Activated CD4-positive, alpha-beta T cell treated with anti-CD3 and anti-CD28 coated beads, Interleukin-2, amount 50 U/mL, for 48 hours (primary cell): ENCODE measurements at places on chromosomes 6 and 20.

DNA sequence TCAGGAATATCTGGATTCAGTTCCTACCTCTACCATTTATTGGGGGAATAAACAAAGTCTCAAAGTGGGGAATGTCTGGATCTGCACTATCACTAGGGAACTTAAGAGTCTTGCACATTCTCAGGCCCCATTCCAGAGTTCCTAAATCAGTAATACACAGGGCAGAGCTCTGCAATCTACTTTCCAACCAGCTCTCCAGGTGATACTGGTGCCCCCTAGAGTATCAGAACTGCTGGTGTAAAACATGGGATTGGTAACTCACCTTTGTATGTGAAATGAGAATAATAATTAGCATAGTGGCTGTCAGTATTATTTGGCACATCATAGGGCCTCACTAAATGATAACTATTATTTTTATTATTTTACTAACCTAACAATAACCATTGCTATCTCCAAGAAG, 278.8 kb upstream of the IMPG1 start:
- DNase-seq, result no peak

- no peak for DNase-seq
Observed at GRCh38 chr20:40441771-40442170, 247.3 kb downstream of the MAFB start.

DNA sequence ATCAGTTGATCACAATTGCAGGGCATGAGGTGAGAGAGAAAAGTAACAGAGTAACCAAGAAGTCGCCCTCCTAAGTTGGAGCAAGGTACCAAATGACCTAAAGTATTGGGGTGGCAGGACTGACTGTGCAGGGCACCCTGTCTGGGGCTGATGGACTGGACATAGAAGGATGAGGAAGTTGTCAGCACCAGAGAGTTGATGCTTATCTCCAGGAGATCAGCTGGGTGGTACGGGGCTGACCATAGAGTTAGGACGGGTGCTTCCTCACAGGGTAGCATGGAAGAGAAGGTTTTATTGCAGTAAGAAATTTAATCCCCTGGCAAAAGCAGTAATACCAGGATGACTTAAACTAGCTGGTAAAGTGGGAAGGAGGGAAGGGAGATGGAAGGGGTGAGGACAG, 66.7 kb downstream of the TMEM170B start:
- no peak for DNase-seq

DNA sequence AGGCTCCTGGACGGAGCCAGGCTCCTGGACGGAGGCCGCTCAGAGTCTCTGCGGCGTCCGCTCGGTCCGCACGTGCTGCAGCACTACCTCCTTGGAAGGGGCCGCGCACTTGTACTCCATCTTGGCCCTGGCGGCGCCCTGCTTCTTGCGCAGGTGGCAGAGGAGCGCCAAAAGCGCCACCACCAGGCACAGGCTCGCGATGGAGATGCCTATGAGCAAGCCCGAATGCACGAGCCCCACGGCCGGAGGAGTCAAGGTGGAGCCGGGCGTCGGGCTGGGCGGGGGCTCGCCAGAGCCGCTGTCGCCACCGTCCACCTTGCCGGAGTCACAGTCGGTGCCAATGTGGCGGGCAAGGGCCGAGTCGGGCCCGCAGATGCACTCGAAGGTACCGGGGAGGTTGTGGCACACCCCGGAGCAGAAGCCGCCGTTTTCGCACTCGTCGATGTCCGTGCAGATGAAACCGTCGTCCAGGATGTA, 1.7 kb downstream of the THBD start:
- DNase-seq, result no peak

DNA sequence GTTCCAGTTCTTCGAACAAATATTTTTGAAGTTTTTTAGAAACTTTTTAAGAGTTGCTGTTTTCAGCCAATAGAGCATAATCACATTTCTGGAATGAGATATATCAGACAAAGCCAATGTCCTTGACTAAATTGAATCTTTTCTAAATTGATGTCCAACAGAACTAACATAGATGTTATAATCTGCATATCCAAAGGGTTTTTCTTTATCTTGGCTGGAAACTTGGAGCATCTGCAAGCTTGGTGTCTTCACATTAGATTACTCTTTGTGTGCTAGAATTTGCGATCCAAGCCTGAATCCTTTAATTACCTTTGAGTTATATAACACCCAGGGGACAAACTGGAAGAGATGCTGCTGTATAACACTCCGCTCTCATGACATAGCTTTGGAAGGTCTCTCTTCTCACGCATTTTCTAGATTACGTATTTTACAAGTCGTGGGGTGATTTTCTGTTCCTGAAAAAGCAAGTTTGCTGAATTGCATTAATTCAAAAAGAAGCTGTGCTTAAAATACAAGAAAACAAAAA, 64.4 kb upstream of the FUCA2 start:
- DNase-seq, result no peak

DNA sequence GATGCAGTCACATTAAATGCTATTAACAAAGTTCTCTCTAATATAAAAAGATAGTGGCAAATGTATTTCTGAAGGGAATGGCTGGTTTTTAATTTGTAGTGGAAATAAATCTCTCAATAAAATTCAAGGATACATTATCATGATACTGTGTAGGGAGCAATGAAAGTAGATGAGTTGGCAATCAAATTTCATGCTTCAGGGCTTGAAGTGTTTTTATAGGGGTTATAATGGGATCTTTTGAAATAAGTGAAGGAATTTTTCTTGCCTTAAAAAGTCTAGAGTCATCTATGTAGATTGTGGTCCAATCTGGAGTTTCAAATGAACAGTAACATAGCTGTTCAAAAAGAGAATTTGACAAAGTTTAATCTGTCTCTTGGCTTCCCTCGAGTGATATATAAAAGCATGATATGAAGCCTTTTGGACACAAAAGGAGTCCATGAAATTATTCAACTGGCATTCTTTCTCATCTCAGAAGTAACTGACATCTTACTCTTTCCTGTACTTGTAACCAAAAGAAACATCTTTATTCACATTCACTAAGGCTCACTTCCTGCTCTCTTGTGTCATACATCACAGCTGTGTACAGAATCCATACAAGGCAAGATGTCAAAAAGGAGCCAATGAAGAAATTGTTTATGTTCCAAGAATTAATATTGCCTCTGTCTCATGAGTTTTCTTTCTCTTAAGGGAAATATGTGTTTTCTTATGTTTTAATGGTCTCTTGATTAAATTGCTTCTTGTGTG, 591.0 kb upstream of the GJE1 start:
- DNase-seq, result no peak

GRCh38 chr6:84447651-84448050, 220.2 kb upstream of the CEP162 start:
- no peak for DNase-seq

DNA sequence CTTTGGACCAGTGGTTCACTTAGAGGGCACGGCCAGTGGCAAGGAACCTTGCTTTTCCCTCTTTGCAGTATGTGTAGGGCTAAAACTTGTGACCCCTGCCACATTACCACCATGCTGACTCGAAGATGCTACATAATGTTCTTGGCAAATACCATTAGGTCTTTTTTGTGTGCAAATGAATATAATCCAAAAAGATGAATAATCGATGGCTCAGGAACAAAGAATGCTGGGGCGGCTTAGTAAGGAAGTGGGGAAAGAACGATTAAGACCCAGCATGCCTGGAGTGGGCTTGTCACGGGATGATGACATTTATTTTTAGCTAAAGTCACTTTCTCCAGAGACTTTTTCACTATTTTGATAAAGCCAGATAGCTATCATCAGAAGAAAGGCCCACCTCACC, 23.1 kb downstream of the CMTR1 start:
- no peak for DNase-seq

DNA sequence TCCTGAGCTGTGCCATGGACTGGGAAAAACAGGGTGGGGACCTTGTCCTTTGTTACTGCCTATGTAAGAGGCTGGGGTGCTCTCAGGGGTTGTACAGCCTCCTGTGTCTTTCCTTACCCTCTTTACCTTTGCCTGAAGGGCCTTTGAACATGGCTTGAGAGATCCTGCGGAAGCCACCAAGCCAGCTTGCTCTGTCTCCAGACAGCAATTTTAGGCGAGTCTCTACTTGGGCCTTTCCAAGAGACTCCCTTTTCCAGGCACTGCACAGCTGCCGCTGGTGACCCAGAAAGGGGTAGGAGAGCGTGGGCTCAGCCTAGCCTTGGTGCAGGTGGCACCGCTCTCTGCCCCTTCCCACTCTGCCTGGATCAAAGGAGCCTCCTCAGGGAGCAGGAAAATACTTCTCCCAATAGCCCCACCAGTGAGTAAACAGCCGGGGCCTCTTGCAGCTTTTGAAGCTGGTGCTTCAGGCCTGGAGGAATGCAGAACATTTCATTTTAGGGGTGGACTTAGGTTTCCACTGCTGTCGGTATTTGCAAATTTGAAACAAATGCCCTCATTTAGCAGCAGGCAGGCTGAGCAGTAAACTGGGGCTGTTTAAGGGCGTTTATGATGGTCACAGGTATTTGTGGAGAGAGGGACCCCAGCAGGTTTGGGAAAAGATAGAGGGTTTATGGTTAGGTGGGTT, 13.9 kb downstream of the PTK7 start:
- no peak for DNase-seq
